ENCODE measurements at places on chromosomes 2 and 18. TPM values are rescaled to one million over a fixed set of nuclear protein-coding genes. Genes with fewer than 3 reads are reported as not detected.

MDH1B gene
- total RNA-seq = 0.31 TPM

PRLH gene
- total RNA-seq = not detected

FBXO41 gene
- total RNA-seq = 16.0 TPM

GCG gene
- not detected for total RNA-seq

CYS1 gene
- not detected for total RNA-seq

KCNG2 gene
- total RNA-seq = not detected

ACADL gene
- total RNA-seq = not detected

SAG gene
- total RNA-seq = 0.22 TPM

TTN gene
- 27.5 TPM for total RNA-seq

CXCR4 gene
- 1,661 TPM for total RNA-seq

PPP1R7 gene
- total RNA-seq = 36.4 TPM

WNT6 gene
- not detected for total RNA-seq

CNDP1 gene
- 0.39 TPM for total RNA-seq

ITGB6 gene
- total RNA-seq = not detected

LRRTM4 gene
- not detected for total RNA-seq

Data from CD4-positive, alpha-beta T cell (primary cell).